ENCODE measurements at places on chromosomes 5 and 9.

DNA sequence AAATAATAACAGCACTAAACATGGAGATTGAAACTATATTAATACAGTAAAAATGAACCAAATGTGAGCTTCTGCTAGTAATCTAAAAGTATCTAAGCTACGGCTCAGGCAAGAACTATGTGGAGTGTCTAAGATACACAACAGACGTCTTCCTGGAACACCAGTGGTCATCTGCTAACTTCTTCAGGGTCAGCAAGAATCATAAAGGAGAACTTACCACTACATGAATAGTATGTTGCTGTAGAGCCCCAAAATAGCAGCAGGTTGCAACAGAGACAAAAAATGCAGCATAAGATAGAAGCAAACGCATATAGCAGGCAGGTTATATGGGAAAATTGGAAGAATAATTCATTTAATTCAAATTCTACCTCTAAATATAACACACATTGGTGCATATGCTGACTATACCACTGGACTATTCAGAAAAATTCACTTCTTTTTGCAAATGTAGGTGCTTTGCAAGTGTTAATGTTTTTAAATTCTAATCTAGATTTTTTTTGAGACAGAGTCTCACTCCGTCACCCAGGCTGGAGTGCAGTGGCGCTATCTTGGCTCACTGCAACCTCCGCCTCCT, 27.1 kb downstream of the DCTN4 start:
- DNase-seq = no peak

GRCh38 chr5:1480217-1480616, 35.0 kb upstream of the SLC6A3 start:
- DNase-seq = no peak

- no peak for DNase-seq
These were observed 99.1 kb downstream of the FBXO38 start for GRCh38 chr5:148482697-148483462.

DNA sequence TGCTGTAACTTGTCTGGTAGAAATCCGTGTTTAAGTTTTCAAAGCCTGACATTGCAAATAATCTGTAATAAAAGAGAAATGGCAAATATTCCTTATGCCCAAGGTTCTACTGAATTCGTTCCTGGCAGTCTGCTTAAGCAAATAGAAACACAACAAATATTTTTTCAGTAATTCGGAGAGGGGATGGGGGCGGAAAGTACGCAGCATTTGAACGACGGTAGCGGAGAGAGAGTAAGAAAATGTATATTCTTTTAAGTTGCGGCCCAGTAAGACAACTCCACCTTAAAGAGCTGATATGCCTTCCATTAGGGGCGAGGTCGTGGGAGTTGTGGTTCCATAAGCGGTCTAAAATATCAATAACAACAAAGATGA, 569 bp downstream of the YIPF5 start:
- no peak for DNase-seq

- no peak for DNase-seq
These were observed 114.8 kb upstream of the COL5A1 start for GRCh38 chr9:134526584-134527477.

GRCh38 chr9:137293482-137294090, 8.5 kb downstream of the NRARP start:
- no peak for DNase-seq
